CD14-positive monocyte (primary cell): ENCODE measurements at places on chromosomes 6 and 20.

- DNase-seq = no peak
These were observed 51.0 kb downstream of the TXNDC5 start for GRCh38 chr6:7859591-7859990.

DNA sequence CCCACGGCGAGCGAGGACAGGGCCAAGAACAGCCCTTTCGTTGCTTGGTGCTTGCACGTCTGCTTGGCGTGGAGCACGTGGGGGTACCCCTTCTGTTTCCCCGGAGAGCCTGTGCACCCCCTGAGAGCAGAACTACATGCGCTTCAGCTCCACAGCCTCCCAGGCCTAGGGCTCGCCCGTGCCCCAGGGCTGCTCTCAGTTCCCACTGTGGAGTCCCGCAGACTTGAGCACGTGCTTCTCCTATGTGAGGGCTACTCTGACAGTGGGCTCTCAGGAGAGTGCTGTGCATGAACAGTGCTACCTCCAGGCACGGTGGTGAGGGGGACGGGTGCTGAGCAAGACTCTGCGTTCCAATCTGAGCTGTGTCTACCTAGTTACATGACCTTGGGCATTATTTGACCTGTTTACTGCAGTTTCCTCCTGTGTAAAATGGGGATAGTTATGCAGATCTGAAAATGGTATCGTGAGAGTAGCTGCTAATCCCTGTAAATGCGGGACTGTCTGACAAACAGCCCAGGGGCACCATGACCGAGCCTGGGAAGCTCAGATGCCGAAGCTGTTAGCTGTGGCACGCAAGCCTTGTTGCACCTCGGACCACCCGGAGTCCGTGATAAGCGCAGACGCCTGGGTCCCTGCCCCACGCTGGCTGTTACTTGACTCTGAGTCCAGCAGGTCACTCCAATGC is 82.4 kb downstream of the IRF4 start:
- no peak for DNase-seq

- no peak for DNase-seq
These were observed 54.9 kb downstream of the MYH7B start for GRCh38 chr20:35010405-35011192.

- DNase-seq = no peak
These were observed 17.5 kb downstream of the KCNQ2 start for GRCh38 chr20:63454731-63455567.

GRCh38 chr6:119339941-119340456 is 9.6 kb downstream of the MAN1A1 start:
- DNase-seq = peak; percentile 69

- DNase-seq = no peak
These were observed 31.0 kb upstream of the OSTM1 start for GRCh38 chr6:108105571-108105970.

GRCh38 chr6:150877928-150878327 is 12.4 kb downstream of the MTHFD1L start:
- DNase-seq = no peak
